ENCODE measurements at places on chromosomes 11 and 22. TPM values are rescaled to one million over a fixed set of nuclear protein-coding genes. Genes with fewer than 3 reads are reported as not detected.

Gene PCNX3
- total RNA-seq, result 49.8 TPM

DNA sequence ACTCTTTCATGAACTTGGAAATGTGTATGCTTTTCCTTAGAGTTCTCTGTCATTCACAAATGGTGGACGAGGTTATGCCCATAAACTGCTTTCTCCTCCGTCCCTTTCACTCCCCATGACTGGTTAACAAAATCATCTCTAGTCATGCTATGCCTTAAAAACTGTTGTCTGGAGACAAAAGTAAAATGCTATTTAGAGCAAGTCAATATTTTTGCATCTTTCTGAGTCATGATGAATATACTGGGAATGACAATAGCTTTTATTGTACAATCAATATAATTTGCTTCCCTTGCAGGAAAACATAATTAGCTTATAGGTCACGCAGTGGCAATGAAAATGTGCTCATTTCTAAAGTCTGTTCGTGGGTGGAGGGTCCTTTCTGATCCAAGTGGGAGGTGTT is 216.7 kb upstream of the SORL1-AS1 start:
- DNase-seq, result no peak

- no peak for DNase-seq
Observed at GRCh38 chr22:19728836-19729235, 5.5 kb downstream of the GP1BB start.

- DNase-seq, result no peak
Observed at GRCh38 chr22:36510966-36511881, 4.4 kb upstream of the FOXRED2 start.

GRCh38 chr11:17924713-17925112 is 88.1 kb downstream of the SERGEF start:
- no peak for DNase-seq

Gene CAVIN3
- total RNA-seq, result 30.7 TPM

All from osteocyte (in vitro differentiated cells).